ENCODE measurements at places on chromosomes 5 and 9. TPM values are rescaled to one million over a fixed set of nuclear protein-coding genes. Genes with fewer than 3 reads are reported as not detected.

- DNase-seq = no peak
Observed at GRCh38 chr5:157451806-157452205, 8.2 kb upstream of the NIPAL4 start.

GRCh38 chr5:124654418-124654817, 92.0 kb downstream of the ZNF608 start:
- no peak for DNase-seq

Gene FABP6
- 3.9 TPM for total RNA-seq

- no peak for DNase-seq
Observed at GRCh38 chr9:2257248-2257929, 242.2 kb downstream of the SMARCA2 start.

- DNase-seq = no peak
Observed at GRCh38 chr9:68768619-68769018, 63.6 kb downstream of the PIP5K1B start.

DNA sequence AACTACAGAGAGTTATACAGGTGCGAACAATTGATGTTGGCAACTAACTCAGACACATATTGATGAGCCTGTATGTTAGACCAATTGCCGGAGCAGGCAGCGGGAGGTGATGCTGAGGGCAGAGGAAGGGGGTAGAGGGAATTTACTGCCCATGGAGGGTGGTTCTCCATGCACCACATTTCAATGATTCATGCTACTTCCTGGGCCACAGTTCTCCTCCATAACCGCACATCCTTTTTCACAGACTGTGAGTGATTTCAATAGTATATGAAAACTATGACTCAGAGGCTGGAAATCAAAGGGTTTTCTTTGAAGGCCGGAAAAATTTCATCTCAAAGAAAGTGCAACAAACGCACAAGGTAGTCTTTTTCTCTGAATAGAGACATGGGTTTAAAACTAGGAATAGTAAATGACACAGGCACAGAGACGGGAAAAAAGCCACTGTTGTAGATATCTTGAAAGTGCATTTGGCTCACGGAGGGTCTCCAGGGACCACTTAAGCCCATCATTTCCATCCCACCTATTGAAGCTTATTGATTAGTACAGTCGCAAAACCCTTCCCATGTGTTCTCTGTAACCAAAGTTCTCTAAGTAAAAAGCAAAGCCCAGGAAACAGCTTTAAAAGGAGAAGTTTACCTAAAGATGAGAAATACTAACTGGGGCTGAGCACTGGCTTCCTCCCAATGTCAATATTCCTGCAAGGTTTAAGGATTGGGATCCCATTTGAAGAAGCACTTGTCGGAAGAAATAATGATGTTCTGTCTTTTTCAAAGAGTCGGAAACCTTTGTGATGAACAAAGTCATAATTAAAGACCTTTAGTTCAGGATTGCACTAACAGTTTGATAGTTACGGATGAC, 28.0 kb upstream of the ADAM19 start:
- DNase-seq = peak; percentile 78

DNA sequence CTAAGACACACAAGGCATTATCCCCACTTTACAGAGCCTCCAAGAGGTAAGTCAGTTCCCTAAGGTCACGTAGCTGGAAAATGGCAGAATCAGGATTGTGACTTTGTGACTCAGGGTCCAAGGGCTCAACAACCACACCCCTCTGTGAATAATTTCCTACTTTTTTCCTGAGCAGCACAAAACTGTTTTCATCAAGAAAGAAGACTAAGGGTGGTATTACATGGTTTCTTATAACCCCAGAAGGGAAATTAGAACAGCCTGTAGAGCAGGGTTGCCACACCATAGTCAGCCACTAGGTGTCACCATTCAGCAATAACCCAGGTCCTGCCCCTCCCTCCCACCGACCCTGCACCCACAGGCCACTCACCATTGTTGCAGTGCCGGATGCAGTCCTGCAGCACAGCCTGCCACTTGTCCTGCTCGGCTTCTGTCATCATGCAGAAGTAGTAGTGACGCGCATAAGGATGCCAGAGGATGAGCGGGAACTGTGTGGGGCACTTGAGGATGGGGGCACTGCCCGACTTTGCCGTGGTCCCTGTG, 72.1 kb downstream of the LRSAM1 start:
- no peak for DNase-seq

- DNase-seq = no peak
Observed at GRCh38 chr5:152465140-152465539, 60.1 kb upstream of the NMUR2 start.

- no peak for DNase-seq
Observed at GRCh38 chr9:89617978-89618377, 13.2 kb downstream of the GADD45G start.

Gene SWI5
- 42.3 TPM for total RNA-seq

DNA sequence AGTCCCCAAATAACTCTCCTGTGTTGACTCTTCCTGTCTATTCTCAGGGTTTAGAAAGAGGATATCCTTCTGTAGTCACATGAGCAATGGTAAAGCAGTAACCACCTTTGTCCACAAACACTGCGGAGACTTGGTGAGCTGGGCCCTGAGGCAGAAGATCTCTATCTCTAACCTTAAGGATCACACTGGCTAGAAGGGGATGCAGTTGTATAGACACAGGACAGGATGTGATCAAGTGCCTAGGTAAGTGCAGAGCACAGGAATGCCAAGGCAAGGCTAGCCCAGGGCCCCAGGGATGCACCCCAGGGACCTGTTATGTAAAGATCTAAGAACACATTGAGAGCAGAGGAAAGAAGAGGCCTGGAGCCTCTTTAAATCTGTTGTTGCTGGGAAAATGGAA, 610.5 kb downstream of the IRX1 start:
- DNase-seq = no peak

DNA sequence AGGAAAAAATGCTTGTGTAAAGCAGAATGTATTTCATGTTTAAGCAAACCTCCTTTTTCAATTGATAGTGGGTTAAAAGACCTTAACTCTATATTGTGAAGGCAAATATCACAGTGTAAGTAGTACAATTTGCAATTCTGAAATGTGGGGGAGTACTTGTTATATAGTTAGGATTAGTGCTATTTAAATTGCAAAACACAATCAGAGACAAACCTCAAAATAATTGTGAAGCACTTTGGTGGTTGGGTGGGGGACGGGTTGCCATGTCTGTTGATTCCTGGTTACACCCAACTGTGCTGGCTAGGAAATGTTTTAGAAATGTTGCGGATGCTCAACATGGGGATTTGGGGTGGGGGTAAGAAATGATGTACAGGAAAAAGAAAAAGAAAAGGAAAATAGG, 37.4 kb downstream of the EGFLAM start:
- DNase-seq = no peak

DNA sequence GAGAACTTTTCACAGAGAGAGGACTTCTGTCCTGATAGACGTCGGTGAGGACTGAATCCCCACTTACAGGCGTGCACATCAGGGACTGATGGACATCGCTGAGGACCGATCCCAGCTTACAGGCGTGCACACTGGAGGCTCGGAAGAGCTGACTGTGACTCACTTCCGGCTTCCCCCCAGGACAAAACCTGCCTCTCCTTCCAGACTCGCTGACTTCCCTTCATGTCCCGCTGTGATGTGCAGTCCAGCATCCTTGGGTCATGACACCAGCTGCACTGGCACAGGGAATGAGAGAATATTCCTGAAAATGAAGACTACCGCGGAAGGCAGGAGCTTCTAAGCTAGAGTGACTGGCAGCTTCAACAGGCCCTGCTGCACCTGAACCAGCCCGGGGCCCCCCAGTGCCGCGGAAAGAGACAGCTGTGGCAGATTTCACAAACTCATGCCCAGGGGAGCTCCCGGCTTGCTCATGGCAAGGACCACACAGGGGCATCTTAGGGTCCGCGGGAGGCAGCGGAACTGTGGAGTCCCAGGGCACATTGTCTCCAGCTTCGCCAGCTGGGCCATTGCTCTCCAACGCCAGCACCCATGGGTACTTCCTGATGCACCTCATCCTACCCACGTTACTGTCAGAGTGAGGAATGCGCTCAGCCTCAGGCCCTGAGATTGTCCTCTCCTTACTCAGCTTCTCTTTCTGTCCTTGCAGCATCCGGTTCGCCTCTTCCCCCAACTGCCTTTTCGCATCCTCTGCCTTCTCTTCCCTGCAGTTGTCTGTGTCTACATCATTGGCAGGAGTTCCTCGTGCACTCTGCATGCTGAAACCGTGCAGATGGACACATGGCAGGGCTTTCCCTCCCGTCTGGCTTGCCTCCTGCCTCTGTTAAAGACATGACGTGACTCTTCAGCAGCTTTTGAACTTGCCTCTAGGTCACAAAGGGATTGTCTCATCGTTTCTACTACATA, 29.5 kb downstream of the SURF6 start:
- peak; percentile 13 for DNase-seq

DNA sequence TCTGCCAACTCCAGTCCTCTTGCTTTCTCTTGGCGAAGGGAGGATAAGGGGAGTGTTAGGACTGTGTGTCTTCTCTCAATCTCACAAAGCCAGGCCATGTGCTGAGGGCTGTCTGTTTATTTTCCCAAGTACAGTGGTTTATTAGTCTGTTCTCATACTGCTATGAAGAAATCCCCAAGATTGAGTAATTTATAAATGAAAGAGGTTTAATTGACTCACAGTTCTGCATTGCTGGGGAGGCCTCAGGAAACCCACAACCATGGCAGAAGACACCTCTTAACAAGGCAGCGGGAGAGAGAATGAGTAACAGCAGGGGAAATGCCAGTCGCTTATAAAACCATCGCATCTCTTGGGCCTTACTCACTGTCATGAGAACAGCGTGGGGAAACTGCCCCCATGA, 36.2 kb upstream of the CKS2 start:
- DNase-seq = no peak

Gene OLFML2A
- total RNA-seq = 0.20 TPM

- no peak for DNase-seq
Observed at GRCh38 chr9:16901590-16901989, 31.1 kb upstream of the BNC2 start.

- DNase-seq = peak; percentile 84
Observed at GRCh38 chr5:160169326-160169725, 50.1 kb upstream of the PWWP2A start.

Gene FBP2
- total RNA-seq = not detected

Gene RNF44
- 0.17 TPM for total RNA-seq

- no peak for DNase-seq
Observed at GRCh38 chr9:136571531-136571930, 25.7 kb upstream of the NOTCH1 start.

DNA sequence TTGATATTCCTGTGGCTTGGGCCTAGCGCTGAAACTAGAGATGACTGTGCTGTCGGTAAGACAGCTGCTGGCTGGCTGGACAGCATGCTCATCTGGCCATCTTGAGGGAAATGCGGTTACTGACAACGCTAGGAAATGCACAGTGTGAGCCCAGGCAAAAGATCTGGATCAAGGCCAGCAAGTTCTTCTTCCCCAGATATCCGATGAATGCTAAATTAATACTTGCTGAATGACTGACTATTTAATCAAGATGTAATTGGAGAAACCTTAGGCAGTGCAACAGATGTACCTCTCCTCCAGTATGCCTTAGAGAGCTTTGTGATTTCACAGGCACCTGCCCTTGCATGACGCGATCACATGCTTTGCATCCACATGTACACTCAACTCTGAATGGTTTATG, 659.1 kb downstream of the EFNA5 start:
- DNase-seq = no peak

DNA sequence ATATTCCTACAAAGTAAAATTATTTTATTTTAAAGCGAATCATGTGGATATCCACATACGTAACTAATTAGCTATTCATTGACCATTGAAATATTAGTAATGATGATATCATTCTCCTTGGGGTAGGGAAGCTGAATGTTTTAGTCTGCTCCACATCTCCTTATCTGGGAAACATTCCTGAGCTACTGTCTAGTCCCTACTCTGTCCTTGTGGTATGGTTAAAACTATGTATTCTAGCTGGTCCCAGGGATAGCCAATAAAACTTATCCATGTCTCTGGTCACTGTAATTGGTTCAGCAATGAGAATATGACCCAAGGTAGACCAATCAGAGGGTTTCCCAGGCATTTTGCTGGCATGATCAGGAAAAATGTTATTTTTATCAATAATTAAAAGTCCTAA, 76.0 kb upstream of the DAP start:
- no peak for DNase-seq

DNA sequence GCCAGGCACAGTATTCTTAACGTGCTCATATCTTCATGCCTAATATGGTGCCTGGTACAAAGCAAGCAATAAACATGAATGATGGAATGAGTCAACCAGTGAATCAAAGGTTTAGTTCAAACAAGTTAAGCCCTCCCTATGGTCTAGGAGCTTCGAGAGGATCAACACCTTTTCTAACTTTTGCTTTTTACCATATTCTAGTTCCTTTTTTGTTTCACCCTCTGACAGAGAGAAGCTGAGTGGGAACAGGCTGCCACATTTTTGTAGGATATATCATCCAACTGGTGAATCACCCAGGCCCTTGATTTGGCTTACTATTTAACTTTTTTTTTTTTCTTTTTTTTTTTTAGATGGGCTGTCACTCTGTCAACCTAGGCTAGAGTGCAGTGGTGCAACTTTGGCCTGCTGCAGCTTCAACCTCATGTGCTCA, 39.3 kb upstream of the TNC start:
- DNase-seq = peak; percentile 59

GRCh38 chr9:121956808-121957207, 136.3 kb downstream of the TTLL11 start:
- peak; percentile 89 for DNase-seq

Gene GABRA1
- not detected for total RNA-seq

Gene RPL12
- total RNA-seq = 2,095 TPM

Gene SOX30
- not detected for total RNA-seq

GRCh38 chr9:103755986-103756385, 338.1 kb upstream of the SMC2 start:
- DNase-seq = no peak

DNA sequence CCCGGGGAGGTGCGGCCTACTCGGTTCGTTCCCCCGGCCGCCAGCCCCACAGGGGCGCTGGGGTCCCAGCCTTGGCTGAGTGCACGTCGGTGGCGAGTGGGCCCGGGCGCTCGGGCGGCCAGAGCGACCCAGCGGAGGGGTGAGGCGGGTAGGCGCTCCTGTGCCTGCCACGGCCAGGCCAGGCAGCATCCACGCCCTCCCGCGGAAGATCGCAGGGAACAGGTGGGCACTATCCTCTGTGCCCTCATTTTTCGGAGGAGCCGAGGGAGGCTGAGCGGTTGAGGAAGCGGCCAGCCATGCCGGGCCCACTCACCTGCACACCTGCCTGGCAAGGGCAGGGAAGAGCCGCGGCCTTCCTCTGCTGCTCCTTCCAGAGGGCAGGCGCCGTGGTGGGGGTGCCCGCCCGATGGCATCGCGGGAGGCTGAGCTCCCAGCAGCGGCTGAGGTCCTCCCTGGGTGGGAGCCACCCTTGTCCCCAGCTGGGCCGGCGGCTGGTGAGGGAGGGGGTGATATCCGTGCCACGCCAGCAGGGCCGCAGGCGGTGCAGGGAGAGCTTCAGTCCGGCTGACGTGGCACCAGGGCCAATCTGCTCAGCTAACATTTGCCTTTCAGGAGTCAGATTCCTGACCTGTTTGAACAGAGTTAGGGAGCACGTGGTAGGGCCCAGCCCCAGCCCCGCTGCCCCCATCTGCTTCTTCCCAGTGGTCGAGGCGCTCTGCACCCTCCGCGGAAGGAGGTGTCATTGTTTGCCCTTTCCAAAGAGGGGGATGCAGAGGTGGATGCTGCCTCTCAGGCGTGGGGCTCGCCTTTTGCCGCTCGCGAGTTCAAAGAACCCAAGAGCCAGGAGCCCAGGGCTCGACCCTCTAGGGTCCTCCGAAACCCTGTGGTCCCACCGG, 1.6 kb upstream of the SEC16A start:
- DNase-seq = no peak

Gene ADRB2
- 5.3 TPM for total RNA-seq

- peak; percentile 83 for DNase-seq
Observed at GRCh38 chr9:79489261-79490000, 82.3 kb upstream of the TLE4 start.

GRCh38 chr5:107063511-107063910, 607.2 kb downstream of the EFNA5 start:
- DNase-seq = no peak

Gene SLC2A8
- total RNA-seq = 14.2 TPM

Gene SOHLH1
- not detected for total RNA-seq
